Smooth muscle cell of the brain vasculature (primary cell): ENCODE measurements at places on chromosomes 3 and 15.

DNA sequence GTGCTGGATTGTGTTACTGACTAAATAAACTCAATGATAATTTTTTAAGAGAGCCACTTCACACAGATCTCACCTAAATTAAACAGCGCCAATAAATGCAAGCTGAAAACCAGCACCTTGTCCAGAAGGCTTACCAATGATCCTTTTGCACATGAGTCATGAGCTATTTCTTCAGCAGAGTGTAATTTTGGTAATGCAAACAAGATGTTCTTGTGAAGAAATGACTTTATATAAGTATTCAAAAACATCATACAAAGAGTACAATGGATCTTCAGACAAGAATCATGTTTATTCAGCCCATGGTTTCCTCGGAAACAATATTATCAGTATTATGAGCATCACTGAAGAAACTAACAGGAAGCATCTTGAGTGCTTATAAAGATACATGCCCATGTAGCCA, 263.8 kb upstream of the UBE2E2 start:
- no peak for DNase-seq

- DNase-seq, result no peak
Measured at GRCh38 chr3:108102420-108103039, 11.7 kb upstream of the CD47 start.

DNA sequence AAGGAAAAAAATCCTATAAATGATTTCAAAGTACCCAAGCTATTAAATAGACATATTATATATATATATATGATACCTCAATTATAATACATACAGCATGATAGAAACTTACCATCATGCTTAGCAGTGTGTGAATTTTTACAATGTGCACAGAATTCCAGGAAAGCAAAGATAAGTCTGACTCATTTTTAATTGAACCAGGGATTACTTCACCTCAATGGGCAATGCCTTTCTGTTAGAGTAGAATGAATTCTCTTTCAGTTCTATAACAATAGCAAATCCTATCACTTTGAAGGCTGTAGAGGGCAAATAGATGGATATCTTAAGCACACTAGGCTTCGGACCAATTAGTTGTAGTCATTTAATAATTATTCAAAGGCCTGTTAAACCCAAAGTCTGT, 54.8 kb upstream of the P3H2 start:
- DNase-seq, result no peak

GRCh38 chr15:89898614-89899294, 5.0 kb upstream of the AP3S2 start:
- DNase-seq, result no peak

- DNase-seq, result no peak
Measured at GRCh38 chr3:76352511-76353284, 567.3 kb upstream of the ZNF717 start.
